ENCODE measurements at places on chromosomes 13 and 19. TPM values are rescaled to one million over a fixed set of nuclear protein-coding genes. Genes with fewer than 3 reads are reported as not detected.

DNA sequence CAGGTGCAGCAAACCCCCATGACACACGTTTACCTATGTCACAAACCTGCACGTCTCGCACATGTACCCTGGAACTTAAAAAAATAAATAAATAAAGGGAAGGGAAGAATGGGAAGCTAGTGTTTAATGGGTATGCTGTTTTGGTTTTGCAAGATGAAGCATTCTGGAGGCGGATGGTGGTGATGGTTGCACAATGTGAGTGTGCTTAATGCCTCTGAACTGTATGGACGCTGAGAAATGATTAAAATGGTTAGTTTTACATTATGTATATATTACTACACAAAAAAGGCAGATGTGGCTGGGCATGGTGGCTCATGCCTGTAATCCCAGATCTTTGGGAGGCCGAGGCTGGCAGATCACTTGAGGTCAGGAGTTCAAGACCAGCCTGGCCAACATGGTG is 17.8 kb downstream of the NFILZ start:
- no peak overlapping the region for H3K4me3 ChIP-seq
- no peak overlapping the region for H3K27ac ChIP-seq
- no peaks in the 10 kb centered on the region for H3K36me3 ChIP-seq
- H3K4me1 ChIP-seq = peaks cover 6% of the 10 kb centered on the region
- peaks cover 3% of the 10 kb centered on the region for H3K27me3 ChIP-seq

DNA sequence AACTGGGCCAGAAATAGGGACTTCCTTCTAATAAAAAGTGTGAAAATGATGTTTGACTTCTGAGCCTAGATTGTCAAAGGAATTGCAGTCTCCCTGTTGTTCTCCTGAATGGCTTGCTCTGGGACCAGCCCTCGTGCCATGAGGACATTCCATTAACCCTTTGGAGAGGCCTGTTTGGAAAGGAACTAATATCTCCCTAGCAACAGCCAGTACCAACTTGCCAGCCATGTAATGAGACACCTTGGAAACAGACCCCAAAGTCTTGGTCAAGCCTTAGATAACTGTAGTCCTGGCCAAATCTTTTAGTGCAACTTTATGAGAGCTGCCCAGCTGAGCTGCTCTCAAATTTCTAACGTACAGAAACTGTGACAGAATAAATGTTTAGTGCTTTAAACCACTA is 8.2 kb upstream of the SIAH3 start:
- H3K36me3 ChIP-seq = no peaks in the 10 kb centered on the region
- DNase-seq = no peak
- H3K27me3 ChIP-seq = peaks cover 29% of the 10 kb centered on the region
- no peaks in the 10 kb centered on the region for H3K4me1 ChIP-seq
- H3K27ac ChIP-seq = no peak overlapping the region
- H3K4me3 ChIP-seq = no peak overlapping the region

DNA sequence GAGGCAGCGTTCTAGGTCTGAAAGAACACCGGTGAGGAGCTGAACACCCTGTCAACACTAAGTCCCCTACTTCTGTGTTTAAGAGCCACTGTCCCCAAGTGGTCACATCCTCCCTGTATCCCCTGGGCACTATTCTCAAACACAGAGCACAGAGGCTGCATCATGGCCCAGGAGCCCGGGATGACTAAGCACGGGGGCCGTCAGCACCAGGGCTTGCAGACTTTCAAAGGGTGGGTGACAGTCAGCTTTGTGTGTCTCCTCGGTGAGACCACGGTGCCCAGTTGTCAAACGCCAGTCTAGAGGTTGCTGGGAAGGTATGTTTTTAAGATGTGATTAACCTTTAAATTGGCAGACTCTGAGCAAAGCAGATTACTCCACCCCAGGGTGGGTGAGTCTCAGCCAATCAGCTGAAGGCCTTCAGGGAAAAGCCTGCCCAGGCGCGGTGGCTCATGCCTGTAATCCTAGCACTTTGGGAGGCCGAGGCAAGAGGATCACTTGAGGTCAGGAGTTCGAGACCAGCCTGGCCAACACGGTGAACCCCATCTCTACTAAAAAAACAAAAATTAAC is 8.0 kb downstream of the MAP2K2 start:
- H3K4me1 ChIP-seq = peaks cover 42% of the 10 kb centered on the region
- H3K27ac ChIP-seq = peak overlapping the region; percentile 77
- H3K4me3 ChIP-seq = no peak overlapping the region

DNA sequence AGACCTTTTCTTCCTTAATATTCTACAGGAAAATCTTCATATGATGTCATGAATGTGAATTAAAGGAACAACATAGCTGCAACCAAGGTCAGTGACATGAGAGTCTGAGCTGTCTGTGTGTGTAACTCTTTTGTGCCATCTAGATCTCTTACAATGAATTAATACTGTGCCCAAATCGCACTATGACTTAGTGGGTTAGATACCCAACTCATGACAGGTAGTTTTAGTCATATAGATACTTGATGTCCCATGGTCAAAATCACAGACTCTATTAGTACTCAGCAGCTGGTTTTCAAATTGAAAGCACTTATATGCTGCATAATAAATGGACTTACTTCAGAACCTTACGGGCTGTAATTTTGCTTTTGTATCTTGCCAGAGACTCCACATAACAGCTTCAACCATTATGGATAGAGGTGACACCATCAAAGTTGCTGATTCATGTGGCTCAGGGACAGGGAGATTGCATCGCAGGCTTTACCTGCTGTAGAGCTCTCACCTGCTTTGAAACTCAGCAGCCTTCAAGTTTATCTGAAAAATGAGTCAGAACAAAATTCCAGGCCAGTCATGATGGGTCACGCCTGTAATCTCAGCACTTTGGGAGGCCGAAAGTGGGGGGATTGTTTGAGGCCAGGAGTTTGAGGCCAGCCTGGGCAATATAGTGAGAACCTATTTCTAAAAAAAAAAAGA is 12.3 kb upstream of the ZNF283 start:
- peaks cover 3% of the 10 kb centered on the region for H3K27me3 ChIP-seq
- no peak overlapping the region for H3K4me3 ChIP-seq
- H3K4me1 ChIP-seq = peaks cover 11% of the 10 kb centered on the region

- H3K4me3 ChIP-seq = no peak overlapping the region
- no peak overlapping the region for H3K27ac ChIP-seq
- no peaks in the 10 kb centered on the region for H3K27me3 ChIP-seq
- no peak for DNase-seq
- peaks cover 24% of the 10 kb centered on the region for H3K4me1 ChIP-seq
Measured at GRCh38 chr13:44765001-44765471, 188.9 kb upstream of the TSC22D1 start.

- H3K4me3 ChIP-seq = no peak overlapping the region
- H3K4me1 ChIP-seq = peaks cover 7% of the 10 kb centered on the region
Measured at GRCh38 chr19:7554990-7555864, 19.7 kb downstream of the PNPLA6 start.

GRCh38 chr19:54229146-54229545 is 6.3 kb upstream of the LILRB3 start:
- peaks cover 43% of the 10 kb centered on the region for H3K27me3 ChIP-seq
- no peaks in the 10 kb centered on the region for H3K36me3 ChIP-seq
- DNase-seq = no peak
- H3K4me1 ChIP-seq = peaks cover 5% of the 10 kb centered on the region
- no peak overlapping the region for H3K4me3 ChIP-seq
- H3K27ac ChIP-seq = no peak overlapping the region

DNA sequence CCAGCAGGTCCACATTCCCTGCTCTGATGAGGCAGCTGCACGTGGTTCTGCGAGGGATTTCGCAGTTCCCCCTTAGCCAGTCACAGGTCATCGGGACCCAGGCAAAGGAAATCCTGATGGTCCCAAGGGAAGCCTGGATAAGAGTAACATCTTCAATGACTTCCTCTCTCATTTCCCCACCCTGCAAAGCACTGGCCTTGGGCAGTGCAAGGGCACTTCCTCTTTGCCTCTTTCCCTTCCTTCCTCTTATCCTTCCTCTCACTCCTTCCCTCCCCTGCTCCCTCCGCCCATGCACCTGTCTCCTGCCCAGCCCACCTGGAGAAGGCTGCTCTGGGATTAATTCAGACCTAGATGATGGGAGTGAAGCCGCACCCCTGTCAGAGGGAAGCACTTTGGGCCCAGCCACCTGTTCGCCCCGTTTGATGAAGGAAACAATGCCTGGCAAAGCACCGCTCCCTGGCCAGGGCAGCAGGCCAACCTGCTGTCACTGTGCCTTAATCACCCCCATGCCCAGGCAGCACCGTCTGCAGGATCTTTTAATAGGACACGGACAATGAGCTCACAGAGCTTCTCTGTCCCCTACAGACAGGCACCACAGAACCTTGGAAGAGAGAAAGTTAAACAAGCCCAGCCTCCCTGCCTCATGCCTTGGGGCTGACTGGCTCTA is 113.5 kb upstream of the PABPC3 start:
- H3K36me3 ChIP-seq = no peaks in the 10 kb centered on the region
- no peak overlapping the region for H3K4me3 ChIP-seq
- DNase-seq = no peak
- peaks cover 33% of the 10 kb centered on the region for H3K27me3 ChIP-seq

GRCh38 chr13:24053519-24054251 is 106.8 kb upstream of the SPATA13 start:
- peak; percentile 73 for DNase-seq
- H3K4me3 ChIP-seq = no peak overlapping the region
- peaks cover 14% of the 10 kb centered on the region for H3K4me1 ChIP-seq
- peaks cover 10% of the 10 kb centered on the region for H3K27me3 ChIP-seq

Gene ZNF69
- 2.3 TPM for total RNA-seq

Gene TBXA2R
- 0.23 TPM for total RNA-seq

Gene GIPC3
- 0.15 TPM for total RNA-seq

All from activated CD4-positive, alpha-beta memory T cell treated with anti-CD3 and anti-CD28 coated beads, Interleukin-2, amount 10 ng/mL, durations not matched to agents 7 days and 5 days (primary cell).